Stimulated activated CD8-positive, alpha-beta memory T cell treated with anti-CD3 and anti-CD28 coated beads, Interleukin-15, amount 100 ng/mL, for 48 hours (primary cell): ENCODE measurements at places on chromosomes 4 and X.

DNA sequence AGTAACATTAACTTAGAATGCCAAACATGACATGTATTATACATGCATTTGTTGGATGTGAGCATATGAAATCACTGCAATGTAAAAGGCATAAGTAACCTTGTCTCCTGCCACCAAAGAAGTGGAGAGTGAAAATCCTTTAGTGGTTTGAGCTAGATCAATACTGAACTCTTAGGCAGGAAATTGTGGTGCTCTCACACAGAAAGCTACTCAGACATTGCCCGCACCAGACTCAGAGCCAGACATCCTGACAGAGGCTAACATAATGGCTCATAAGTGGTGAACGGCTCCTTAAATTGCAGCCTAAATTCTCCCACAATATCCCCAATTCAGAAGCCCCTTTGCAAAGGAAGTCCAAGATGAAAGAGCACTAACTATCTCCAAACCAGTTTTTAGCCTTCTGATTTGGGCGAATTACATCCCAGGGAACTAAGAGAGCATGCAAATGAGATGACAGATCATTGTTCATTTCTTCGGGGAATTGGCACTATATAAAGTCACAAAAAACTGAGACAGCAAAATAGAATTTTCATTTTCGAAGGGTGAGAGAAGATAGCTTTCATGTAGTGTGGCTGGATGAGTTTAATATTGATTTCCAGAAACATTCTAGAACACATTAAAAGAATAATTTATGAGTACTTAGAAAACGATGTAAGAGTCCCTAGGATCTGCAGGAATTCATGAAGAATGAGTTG lies 233.6 kb upstream of the RPS6KA3 start:
- no peak for DNase-seq

DNA sequence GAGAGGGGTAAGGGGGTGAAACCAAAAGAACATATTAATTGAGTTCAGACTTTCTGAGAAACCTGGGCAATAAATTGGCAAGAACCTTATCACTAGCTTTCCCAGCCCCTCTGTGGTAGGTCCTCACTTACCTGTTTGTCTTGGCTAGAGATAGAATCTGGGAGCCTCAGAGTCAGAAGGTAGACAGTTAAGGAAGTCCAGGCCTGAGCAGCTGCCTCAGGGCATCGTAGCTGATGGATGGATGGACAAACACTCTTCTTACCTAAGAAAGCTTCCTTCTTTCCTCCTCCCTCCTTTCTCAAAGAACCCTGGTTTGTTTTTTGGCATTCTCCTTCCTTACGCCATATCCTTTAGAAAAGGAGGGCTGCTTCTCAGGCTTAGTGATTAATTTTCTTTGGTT lies 24.4 kb downstream of the FRAS1 start:
- DNase-seq = no peak

GRCh38 chr4:63155561-63155960 lies 1253.7 kb downstream of the TECRL start:
- no peak for DNase-seq

- DNase-seq = no peak
Measured at GRCh38 chr4:104272966-104273365, 221.7 kb downstream of the CXXC4 start.

- DNase-seq = no peak
Measured at GRCh38 chr4:122914938-122915337, 7.5 kb downstream of the NUDT6 start.

DNA sequence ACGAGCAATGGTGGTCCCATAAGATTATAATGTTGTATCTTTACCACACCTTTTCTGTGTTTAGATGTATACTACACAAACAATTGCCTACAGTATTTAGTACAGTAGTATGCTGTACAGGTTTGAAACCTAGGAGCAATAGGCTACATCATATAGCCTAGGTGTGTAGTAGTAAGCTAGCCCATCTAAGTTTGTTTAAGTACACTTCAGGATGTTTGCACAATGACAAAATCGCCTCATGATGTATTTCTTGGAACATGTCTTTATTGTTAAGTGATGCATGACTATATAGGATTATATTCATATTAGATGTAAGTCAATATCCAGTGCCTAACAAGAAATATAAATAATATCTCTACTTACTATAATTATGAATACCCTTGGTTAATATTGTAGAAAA lies 104.6 kb downstream of the SLC10A6 start:
- DNase-seq = no peak

- DNase-seq = no peak
Measured at GRCh38 chrX:107567370-107567769, 60.9 kb upstream of the PRPS1 start.

DNA sequence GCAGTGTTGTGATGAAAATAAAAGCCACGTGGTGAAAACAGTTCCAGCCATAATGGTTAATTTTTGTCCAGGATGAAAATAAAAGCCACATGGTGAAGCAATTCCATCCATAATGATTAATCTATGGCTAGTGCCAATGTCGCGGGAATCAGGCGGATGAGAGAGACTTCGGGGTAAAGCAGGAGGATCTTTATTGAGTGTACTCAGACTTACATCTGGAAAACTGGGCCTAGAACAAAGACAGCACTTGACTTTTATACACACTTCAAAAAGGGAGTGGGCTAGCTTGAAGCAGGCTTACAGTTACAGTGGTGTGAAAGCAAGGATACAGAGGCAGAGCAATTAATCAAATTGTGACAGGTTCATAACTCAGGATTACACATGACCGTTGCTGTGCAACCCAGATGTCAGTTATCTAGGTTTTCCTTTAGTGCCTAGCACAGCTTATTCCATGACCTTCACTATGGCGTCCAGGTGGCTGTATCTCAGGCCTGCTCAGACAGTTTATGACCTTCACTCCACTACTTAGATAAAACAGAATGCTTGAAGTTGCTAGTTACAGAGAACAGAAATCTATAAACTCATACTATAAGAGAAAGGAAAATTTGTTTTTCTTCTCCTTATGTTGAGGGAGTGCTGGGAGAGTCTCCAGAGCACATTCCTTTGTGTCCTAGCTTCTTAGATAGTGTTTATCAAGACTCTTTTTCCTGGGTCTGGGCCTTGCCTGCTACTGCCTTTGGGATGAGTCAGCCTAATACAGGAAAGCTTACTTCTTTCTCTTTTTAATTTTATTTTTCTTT lies 5.9 kb upstream of the PLA2G12A start:
- DNase-seq = no peak

DNA sequence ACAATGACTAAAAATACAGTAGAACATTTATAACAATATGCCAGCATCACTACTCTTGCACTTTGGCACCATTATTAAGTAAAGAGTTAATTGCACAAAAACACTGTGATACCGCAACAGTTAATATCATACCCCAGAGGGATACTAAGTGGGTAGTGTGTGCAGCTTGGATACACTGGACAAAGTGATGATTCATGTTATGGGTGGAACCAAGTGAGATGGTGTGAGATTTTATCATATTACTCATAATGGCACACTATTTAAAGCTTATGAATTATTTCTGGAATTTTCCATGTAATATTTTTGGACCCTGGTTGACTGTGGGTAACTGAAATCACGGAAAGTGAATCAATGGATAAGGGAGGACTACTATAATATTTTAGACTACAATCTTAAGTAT lies 265.3 kb downstream of the PCDH18 start:
- no peak for DNase-seq

DNA sequence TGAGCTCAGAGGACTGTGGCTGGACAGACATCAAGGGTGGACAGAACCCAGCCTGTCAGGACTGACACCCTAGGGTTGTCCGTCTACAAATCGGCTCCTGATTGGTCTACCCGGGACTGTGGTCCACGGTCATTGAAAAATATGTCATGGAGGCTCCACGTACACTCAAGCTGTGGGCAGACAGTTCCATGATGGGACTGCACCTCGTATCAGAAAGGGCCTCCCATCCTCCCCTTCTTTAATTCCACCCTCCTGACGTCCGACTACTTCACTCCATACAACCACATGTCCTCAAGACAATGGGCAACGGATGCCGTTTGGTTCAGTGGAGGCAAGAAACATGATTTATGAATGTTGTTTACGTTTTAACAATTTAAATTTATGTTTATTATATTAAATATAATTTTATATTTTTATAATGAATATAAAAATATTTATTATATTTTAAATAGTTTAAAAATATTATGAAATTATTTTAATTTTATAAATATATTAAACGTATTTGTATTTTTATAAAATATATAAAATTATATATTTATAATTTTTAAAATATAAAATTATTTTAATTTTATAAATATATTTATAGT lies 58.0 kb upstream of the SHOX start:
- DNase-seq = no peak

GRCh38 chr4:47010912-47011446 lies 17.6 kb upstream of the GABRA4 start:
- no peak for DNase-seq

DNA sequence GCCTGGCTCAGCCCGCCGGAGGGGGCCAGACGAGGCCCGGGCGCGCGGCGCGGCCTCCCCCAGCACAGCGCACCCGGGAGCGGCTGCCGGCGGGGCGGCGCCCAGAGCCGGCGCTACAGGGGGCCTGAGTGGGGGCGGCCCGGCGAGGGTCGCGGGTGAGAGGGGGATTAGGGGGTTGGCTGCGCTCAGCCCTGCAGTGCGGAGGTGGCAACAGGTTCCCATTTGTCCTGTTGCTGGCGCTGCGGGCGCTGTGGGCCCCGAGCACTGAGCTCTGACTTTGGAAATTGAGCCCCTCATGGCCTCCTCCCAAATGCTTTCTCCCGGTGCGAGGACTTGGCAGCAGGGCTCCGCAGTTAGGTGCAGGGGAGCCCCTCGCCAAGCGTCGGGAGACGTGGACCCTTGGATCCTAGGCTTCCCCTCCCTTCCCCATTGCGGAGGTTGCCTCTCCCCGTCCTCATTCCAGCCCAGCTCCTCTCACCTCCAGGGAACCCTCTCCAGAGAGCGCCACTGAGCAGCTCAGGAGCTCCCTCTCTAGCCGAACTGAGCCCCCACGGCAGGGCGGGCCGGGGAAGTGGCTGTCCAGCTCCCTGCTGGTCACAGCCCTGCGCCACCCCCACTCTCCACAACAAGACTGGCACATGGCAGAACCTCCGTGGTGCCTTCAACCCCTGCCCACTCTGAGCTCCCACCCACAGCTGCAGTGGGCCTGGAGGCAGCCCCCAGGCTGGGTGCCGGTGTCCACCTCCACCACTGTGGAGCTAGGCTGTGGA lies 2.5 kb upstream of the DUSP9 start:
- no peak for DNase-seq

GRCh38 chr4:86718152-86718551 lies 124.0 kb downstream of the PTPN13 start:
- DNase-seq = no peak
